ENCODE measurements at places on chromosomes 7 and 10.

DNA sequence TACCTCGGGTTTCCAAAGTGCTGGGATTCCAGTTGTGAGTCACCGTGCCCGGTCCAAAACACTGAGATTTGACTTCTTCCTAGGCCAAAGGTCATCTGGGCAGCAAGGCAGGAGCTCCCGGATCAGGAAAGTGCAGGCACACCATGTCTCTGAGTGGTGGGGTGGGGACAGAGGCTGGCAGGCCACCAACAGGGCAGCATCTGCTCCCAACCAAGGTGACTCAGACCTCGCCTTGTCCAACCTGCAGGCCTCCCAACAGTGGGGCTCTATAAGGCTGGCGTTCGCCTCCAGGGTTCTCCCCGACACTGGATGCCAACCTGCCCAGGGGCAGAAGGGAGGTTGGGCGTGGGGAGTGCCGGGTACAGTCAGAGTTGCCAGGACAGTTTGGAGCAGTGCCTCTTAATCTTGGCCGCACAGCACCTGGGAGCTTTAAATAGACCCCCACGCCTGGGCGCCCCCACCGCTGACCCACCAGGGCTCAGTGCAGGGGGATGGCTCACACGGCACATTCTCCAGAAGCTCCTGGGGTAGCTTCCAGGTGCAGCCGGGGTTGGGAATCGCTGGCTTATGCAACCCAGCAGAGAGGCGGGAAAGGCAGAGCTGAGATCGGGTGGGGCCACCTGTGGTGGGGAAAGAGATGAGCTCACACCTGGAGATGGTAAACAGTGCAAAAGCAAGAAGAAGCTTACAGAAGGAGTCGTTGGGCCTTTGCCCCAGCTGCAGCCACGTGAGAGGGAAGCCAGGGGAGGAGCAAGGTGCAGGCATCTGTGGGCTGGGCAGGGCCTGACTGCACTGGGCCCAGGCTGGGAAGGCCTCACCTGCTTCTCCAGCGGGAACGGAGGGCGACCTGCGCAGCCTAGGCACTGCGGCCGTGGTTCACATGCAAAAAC, 10.9 kb downstream of the CALML5 start:
- DNase-seq = no peak

- DNase-seq = no peak
Measured at GRCh38 chr10:101529207-101529606, 58.9 kb downstream of the POLL start.

GRCh38 chr7:158128572-158128971, 459.1 kb downstream of the PTPRN2 start:
- no peak for DNase-seq

GRCh38 chr7:13602036-13602435, 387.4 kb downstream of the ETV1 start:
- DNase-seq = no peak

- no peak for DNase-seq
Measured at GRCh38 chr7:133360201-133360600, 107.3 kb downstream of the EXOC4 start.

DNA sequence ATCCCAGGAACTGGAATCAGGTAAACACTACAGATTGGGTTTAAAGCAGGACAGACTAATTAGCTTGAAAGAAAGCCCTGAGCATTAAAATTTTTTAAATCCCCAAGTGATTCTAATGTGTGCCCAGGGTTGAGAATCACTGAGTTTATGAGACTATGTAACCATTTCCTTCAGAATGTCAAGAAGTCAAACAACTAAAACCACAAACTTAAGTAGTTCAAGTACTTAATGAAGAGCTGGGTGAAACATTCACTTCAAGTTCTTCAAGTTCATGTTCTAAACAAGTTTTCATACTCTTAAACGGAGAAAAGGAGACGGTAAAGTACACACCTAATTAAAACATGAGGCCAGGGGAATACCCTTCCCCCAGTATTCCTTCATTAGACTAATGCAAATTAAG, 28.2 kb upstream of the TLL2 start:
- no peak for DNase-seq

DNA sequence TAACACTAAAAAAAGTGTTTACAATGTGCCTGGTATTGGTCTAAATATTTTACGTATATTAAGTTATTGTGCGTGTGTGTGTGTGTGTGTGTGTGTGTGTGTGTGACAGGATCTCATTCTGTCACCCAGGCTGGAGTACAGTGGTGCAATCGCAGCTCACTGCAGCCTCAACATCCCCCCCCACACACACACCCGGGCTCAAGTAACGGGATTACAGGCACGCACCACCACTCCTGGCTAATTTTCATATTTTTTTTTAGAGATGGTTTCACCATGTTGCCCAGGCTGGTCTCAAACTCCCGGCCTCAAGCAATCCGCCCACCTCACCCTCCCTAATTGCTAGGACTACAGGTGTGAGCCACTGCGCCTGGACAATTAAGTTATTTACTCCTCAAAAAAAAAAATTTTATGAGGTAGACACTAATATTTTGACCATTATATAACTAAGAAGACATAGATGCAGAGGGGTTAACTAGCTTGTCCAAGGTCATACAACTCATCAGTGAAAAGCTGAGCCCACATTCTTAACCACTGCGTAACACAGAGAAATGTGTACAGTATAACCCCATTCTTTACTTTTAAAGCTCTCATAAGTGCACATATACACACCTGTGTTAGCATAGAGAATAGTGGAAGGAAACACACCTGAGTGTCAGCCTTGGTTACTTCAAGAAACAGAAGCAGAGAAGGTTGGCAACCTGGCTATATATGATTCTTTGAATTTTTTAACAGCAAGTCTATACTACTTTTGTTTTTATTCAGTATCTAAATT, 35.0 kb downstream of the DNAJC12 start:
- DNase-seq = no peak

GRCh38 chr7:101386558-101387231, 24.0 kb downstream of the COL26A1 start:
- no peak for DNase-seq

- DNase-seq = no peak
Measured at GRCh38 chr7:140364819-140365218, 33.5 kb downstream of the SLC37A3 start.

DNA sequence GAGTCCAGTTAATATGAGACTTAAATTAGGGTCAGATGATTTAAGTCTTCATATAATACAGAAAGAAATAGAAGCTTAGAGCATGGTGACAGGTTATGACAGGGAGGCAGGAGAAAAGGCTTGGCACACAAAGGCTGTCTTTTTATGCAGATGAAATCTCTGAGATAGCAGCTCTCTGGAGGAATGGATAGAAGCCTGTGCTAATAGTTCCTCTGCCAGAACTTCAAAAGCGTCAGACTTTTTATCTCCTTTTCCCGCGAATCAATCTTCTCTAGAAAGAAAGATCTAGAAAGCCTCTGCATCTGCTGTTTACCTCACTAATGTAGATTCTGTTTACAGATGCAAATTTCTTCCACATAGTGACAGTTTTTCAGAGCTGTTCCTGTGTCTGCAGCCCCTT, 1106.2 kb downstream of the XPNPEP1 start:
- DNase-seq = no peak

GRCh38 chr7:134686786-134687185, 40.1 kb downstream of the BPGM start:
- no peak for DNase-seq

DNA sequence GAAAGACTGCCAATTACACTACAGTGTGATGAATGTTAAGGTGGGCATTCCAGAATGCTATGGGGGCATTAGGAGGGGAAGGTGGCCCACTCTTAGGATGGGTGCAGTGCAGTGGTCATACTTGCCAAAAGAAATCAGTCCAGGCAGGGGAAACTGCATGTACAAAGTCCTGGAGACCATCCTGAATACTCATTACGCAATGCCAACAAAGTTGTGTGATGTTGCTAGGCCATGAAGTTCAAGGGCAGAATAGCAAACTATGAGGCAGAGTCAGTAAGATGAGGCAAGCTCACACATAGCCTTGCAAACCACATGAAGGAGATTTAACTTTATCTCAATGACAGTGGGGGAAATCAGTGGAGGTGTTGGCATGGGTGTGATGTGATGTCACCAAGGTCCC, 49.8 kb upstream of the SLC35B4 start:
- no peak for DNase-seq

- no peak for DNase-seq
Measured at GRCh38 chr10:122798704-122799231, 46.9 kb downstream of the CUZD1 start.

GRCh38 chr10:113385021-113385999, 167.5 kb upstream of the HABP2 start:
- DNase-seq = no peak

GRCh38 chr10:106631016-106631702, 533.3 kb downstream of the SORCS1 start:
- DNase-seq = no peak

DNA sequence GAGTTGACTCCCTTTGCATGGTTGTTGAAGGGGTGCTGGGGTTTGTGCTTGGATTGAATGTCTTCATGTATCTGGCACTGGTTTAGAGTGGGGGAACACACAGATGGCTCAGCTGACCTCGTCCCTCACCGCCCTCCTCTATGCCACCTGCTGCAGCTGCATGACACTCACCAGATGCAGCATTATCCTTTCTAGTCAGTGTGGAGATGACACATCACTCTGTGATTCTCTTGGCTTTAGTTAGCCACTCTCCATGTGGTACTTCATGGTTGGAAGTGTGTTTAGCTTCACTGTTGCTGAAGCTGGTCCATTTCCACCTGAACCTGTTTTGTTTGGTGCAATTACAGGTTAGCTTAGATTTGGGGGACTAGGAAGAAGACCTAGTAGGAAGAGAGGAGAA, 56.3 kb upstream of the BMPER start:
- no peak for DNase-seq

DNA sequence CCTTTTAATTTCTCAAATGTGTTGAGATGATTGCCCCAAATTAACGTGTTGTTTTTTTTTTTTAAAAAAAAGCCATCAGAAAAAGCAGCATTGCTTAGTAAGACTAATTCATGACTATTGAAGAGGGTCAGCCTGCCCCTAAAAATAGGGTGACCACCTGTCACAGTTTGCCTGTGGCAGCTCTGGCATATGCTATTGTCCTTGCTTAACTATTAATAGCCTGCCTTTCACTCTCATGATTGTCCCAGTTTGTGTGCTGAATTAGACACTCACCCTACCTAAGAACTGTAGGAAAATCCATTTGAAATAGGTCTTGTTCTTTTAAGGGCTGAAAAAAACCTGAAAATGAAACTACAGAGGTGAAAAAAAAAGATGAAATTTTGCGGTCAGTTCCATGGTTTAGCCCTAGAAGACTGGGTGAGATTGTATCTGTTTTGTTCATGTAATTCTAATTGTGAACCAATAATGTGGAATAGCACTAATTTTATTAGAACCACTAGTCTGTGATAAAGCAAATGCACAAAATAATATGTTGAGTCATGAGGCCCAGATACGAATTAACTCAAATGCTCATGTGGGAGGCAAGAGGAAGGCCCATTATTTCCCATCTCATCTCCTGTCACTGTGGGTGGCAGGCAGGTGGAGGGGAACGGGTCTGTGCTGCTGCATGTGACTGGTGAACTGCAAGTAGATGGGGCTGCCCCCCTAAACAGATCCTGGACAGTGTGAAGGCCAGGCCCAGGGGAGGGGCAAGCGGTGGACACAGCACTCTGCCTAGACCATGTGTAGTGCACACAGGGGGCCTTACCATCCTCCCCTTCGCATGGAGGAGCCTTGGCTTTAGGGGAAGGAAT, 265.4 kb upstream of the NFE2L3 start:
- no peak for DNase-seq

GRCh38 chr10:95877881-95878280, 29.9 kb upstream of the CC2D2B start:
- no peak for DNase-seq

DNA sequence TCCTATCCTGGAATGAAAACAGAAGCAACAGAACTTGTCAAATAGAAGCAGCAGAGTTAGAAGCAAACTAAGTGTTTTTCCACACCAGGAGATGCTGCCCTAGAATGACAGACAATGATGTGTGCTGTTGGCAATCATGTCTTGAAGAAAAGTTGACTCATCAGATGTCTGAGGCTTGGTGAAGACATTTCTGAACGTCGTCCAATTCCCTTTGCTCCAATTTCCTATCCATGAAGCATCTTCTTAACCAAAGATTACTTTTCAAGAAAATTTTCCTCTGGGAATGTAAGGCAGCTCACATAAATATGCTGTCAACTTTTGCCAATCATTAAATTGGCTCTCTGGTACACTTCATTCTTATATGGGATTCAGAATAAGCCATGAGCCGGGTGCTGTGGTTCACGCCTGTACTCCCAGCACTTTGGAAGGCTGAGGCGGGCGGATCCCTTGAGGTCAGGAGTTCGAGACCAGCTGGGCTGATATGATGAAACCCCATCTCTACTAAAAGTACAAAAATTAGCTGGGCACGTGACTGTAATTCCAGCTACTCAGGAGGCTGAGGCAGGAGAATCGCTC, 34.6 kb downstream of the MALSU1 start:
- no peak for DNase-seq

DNA sequence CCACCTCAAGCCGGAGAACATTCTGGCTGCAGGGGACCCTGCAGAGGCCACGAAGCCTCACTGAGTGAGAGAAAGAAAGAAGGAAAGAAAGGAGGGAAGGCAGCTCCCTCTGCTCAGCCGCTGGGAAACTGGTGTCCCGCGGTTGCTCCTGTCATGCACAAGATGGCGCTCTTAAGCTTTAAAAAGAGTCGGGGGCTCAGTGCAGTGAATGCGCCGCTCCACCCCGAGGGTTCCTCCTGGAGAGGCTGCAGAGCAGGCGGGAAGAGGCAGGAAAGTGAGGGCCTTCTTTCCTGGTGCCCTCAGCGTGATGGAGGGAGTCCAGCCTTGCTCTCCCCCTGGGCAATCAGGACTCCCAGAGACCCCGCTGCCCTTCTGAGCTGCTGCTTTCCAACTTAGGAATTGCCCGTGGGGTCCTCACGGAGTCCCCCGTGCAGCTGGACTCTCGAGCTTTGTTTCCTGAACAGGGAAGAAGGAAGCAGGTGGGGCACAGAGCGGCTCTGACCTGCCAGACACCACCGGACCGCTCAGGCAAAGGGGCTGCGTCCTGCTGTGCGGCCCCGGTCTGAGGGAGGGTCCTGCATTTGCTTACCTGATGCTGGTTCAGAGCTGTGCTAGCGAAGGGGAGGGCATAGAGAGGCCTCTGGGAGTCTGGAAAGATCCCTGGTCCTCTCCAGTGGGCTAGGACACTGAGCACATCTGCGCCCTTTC, 141.9 kb upstream of the MKI67 start:
- no peak for DNase-seq

- DNase-seq = no peak
Measured at GRCh38 chr7:146720195-146720594, 603.6 kb downstream of the CNTNAP2 start.

DNA sequence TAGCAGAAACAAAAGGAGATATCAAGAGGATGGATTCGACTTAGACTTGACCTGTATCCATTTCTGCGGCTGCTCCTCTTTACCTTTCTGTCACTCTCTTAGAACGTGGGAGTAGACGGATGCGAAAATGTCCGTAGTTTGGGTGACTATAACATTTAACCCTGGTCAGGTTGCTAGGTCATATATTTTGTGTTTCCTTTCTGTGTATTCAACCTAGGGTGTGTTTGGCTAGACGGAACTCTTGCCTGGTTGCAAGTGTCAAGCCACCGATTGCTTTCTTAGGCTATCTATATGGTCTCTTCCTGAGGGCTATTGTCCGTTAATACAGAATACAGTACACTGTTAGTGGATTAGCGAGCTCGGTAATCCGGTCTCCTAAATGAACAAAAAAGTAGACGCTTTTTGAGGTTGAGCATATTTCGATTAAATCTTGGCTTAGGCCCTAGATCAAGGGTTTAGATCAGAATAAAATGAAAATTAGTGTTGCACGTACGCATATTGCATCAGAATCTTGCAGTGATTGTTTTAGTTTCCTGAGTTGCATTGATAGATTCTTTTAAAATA, 1.2 kb downstream of the PTEN start:
- no peak for DNase-seq

All from activated CD4-positive, CD25-positive, alpha-beta regulatory T cell (primary cell).